ENCODE measurements at places on chromosomes 2 and 18. TPM values are rescaled to one million over a fixed set of nuclear protein-coding genes. Genes with fewer than 3 reads are reported as not detected.

- DNase-seq = no peak
These were observed 156.7 kb downstream of the LPIN1 start for GRCh38 chr2:11903085-11903606.

- no peak for DNase-seq
These were observed 149.1 kb upstream of the CTAGE1 start for GRCh38 chr18:22566703-22567420.

DNA sequence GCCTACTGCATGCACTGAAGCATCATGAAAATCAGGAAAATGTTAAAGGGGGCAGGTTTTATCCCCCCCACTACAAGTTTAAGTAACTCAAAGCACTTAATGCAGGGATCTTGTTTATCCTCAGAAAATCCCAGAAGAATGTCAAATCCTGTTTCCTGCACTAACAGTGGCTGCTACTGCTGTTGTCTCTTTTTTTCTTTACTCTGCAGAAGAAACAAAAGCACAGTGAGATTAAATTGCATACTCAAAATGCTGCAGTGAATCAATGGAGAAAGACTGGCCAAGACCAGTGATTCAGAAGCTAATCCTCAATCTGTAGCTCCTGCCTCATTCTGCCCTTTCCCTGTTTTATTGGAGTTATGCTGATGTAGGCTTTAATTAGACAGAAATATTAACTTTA, 332.3 kb upstream of the FIGN start:
- no peak for DNase-seq

DNA sequence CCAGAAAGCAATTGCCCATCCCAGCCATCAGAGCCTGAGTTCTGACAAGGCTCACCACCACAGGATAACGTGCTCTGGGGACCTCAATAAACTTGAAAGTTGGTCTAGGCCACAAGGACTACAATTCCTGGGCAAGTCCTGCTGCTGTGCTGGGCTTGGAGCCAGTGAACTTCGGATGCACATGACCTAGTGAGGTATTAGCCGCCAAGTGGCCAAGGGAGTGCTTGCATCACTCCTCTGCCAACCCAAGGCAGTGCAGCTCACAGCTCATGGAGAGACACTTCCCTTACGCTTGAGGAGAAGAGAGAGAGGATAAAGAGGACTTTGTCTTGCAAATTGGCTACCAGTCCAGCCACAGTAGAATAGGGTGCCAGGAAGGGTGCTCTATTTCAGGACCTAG, 219.6 kb downstream of the MBD2 start:
- no peak for DNase-seq

GRCh38 chr18:47679864-47680263, 250.6 kb downstream of the SMAD2 start:
- DNase-seq = no peak

DNA sequence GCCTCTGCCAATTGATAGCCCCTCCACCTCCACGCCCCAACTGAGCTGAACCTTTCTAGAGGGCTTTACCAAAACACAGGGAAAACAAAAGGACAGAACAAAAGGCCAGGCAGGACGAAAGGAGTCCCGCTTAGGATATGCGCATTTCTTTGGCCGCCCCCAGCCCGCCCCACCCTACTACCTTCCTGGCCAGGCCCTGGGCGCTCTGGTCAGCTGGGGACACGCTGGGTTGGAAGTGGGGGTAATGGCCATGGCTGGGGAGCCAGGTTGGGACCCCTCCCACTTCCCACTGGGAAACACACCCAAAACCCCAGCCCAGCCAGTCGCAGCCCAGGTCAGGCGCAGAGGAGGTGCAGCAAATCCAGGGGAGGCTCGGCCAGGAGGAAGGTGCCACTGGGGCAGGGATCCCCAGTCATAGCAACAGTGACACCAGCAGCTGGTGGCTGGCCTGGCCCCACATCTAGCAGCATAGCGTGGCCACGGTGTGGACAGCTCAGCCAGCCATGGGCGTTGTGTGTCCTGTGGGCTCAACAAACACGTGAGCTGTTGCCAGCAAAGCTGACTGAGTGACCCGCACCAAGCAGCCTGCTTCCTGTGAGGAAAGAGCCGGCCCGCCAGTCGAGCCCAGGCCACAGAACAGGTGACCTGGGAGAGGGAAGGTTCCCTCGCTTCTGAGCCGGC, 24.6 kb upstream of the B3GNT7 start:
- DNase-seq = no peak

- peak; percentile 19 for DNase-seq
These were observed 48.3 kb upstream of the MYL1 start for GRCh38 chr2:210363261-210363660.

DNA sequence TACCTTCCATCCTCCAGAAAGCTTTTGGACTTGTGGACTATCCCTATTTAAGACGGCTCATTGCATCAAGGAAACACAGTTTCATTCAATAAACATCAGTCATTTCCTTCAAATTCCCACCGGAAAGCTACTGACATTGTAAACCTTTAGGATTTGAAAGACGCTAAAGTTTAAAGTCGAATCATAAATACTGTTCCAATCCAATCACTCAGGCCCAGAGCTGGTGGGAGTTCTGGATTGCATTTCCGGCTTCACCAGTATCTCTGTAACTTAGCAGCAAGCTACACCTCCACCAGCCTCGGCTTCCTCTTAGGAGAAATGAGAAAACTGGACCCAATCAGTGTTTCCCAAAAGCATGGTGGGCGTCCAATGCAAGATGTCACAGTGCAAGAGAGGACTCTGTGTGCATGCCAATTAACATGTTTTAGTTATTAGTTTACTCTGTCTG, 1.6 kb downstream of the WDFY1 start:
- DNase-seq = no peak

DNA sequence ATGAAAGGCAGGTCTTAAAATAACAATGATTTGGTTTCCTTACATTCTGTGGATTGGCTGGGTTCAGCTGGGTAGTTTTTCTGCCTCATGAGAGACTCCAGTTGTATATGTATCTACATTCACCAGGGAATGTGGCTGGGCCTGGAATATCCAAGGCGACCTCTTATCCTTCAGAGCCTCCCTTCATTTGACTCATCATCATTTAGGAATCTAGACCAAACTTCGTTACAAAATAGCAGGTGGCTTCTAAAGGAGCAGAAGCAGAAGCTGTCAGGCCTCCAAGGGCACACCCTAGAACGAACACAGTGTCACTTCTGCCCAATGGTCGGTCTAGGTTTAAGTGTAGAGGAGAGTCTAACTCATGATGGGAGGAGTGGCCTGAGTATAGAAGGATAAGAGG, 204.2 kb downstream of the EN1 start:
- no peak for DNase-seq

DNA sequence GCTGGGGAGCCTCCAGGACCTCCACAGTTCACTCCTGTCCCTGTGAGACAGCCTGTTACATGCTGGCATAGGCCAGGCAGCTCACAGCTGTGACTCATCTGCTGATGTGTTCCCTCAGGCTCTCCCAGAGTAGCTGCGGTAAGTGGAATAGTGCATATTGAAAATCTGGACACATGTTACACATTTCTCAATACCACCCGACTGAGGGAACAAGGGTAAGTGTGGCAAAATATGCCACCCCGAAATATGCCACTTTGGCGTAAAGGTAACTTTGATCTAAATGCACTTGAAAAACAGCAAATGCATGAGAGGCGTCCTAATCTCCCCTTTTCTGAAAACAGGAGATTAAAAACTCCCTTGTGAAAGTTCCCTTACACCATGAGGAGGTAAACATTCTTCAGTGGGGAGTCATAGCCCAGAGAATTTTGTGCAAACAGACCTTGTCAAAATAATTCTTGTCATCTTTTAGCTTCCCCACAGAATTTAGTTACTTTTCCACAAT, 557.9 kb downstream of the CCDC85A start:
- DNase-seq = peak; percentile 95

DNA sequence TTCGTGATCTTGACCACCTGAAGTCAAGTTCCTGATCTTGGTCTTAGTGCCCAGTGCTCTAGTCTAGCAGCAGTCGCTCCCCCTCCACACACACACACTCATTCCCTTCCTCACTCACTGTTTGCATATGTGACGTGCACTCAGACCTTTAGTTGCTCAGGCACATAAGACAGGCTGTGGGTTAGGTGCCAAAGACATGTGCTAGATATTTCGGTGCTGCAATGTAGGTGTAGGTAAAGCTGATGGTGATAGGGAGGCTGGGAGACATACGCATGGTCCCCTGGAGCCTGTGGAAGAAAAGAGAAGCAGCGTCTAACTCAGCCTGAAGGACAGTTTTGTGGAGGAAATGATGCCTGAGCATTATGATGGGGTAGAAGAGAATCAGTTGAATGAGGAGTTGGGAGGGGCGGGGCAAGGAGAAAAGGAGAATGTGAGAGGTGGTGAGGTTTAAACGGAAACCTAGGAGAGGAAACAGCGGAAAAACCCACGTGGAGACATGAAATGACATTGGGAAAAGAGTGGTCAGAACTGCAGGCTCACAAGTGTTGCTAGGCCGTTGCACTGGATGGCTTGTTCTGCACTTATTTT, 3.8 kb downstream of the TTC39C start:
- DNase-seq = no peak

DNA sequence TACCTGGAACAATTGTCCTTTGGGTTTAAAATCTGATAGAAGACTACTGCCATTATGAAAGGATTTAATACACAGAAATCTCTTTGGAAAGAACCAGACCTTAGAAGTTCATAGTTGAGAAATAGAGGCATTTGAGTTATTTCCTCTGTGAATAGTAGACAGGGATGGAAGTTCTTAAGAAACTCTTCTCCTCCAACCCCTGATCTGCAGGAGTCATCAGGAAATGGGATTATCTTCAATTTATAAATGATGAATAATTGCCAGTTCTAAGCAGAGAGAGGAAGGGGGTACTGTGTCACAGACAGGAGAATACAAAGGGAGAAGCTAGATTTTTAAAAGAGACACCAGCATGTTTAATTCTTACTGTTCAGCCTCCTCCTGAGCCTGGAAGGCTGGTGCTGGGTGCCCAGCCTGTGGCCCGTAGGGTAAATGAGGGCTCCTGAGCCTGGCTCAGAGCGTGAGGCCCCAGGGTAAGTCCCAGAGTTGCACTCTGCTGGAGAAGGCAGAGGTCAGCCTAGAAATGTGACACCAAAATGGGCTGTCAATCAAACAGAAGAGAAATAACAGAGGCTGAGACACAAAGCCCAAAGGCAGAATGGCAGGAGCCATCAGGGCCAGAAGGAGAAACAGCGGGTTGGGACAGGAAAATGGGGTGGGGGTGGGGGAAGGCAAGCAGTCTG, 58.2 kb upstream of the PKDCC start:
- no peak for DNase-seq

DNA sequence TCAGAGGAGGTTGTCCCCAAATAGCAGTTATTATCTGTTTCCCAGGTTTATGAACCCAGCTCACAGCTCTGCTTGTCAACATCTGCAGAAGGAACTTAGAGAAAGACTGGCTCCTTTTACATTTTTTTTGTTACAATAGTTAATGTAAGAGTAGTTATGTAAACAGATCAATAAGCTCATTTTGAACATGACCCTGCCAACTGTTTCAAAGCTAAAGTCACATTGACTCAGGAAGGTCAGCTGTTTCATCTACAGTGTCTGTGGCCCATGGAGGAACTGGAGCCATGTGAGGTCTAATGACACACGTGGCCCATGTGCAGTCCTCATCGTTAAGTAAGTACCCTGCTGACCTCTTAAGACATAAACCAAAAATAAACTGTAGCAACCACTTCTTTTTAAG, 97.1 kb downstream of the SH3RF3 start:
- no peak for DNase-seq

GRCh38 chr2:105895990-105896764, 151.5 kb downstream of the NCK2 start:
- no peak for DNase-seq

DNA sequence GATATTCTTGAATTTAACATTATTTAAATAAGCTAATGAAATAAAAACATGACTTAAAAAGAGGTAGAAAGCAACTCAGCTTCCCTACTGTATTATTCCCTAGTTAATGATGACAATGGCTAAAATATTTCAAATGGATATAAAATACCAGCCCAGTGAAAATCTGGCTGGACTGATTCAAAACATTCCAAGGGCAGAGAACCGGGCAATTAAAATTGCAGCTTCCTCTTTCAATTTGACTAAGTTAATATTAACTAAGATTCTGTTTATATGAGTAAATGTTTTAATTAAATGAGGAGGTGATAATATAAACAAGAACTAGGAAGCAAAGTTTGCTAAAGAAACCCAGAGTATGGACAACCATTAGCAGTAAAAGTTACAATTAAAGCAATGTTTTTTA, 65.6 kb downstream of the RAPH1 start:
- no peak for DNase-seq

- no peak for DNase-seq
These were observed 15.5 kb upstream of the PRKCE start for GRCh38 chr2:45636008-45636407.

- DNase-seq = no peak
These were observed 210.9 kb downstream of the PID1 start for GRCh38 chr2:229060147-229060546.

GRCh38 chr18:57135699-57136098, 11.2 kb upstream of the BOD1L2 start:
- DNase-seq = no peak

GRCh38 chr2:195642679-195643068, 14.4 kb upstream of the SLC39A10 start:
- no peak for DNase-seq

DNA sequence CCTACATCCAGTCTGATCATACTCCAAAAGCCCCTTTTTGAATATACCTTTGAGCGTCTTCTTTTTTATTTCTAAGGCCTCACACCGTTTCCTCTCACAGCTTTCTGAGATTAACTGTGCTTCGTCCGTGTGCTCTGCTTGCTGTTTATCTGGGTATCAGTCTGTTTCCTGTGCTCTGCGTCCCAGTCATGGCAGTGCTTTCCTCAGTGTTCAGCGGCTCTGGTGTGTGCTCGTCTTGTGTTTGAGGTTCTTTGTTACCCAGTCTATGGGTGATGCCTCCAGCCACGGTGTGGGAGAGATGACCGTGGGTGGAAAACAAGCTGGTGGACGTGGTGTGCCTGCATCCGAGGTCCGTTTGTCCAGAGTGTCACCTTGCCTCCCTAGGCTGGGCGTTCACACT, 33.6 kb upstream of the BIN1 start:
- no peak for DNase-seq

DNA sequence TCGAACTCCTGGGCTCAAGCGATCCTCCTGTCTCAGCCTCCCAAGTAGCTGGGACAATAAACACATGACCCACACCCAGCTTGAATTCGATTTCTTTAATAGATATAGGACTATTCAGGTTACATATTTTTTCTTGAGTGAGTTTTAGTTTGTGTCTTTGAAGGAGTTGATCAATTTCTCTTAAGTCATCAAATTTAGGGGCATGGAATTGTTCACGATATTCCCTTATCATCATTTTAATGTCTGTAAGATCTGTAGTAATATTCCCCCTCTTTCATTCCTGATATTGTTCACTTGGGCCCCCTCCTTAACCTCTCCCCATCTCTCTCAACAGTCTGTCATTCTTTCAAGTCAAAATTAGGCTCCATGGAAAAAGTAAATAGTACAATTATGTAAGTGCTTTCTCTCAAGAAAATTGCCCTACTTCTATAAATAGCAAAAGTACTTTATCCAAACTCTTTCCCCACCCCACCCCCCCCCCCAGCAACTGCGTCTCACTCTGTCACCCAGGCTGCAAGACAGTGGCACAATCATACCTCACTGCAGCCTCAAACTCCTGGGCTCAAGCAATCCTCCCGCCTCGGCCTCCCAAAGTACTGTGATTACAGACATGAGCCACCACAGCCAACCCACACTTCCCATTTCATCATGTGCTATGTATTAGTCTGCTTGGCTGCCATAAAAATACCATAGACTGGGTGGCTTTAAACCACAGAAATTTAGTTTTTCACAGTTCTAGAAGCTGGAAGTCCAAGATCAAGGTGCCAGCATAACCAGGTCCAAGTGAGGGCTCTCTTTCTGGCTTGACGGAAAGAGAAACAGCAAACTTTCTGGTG, 20.1 kb downstream of the WDR33 start:
- DNase-seq = no peak

The SLC14A1 gene
- polyA plus RNA-seq = 0.21 TPM

The LRRC30 gene
- polyA plus RNA-seq = not detected

The UGT1A10 gene
- polyA plus RNA-seq = 0.35 TPM
